Endothelial cell of umbilical vein (primary cell): ENCODE measurements at places on chromosomes 3 and 15. TPM values are rescaled to one million over a fixed set of nuclear protein-coding genes. Genes with fewer than 3 reads are reported as not detected.

The TMEM158 gene
- total RNA-seq, result 0.42 TPM in 2 replicates

DNA sequence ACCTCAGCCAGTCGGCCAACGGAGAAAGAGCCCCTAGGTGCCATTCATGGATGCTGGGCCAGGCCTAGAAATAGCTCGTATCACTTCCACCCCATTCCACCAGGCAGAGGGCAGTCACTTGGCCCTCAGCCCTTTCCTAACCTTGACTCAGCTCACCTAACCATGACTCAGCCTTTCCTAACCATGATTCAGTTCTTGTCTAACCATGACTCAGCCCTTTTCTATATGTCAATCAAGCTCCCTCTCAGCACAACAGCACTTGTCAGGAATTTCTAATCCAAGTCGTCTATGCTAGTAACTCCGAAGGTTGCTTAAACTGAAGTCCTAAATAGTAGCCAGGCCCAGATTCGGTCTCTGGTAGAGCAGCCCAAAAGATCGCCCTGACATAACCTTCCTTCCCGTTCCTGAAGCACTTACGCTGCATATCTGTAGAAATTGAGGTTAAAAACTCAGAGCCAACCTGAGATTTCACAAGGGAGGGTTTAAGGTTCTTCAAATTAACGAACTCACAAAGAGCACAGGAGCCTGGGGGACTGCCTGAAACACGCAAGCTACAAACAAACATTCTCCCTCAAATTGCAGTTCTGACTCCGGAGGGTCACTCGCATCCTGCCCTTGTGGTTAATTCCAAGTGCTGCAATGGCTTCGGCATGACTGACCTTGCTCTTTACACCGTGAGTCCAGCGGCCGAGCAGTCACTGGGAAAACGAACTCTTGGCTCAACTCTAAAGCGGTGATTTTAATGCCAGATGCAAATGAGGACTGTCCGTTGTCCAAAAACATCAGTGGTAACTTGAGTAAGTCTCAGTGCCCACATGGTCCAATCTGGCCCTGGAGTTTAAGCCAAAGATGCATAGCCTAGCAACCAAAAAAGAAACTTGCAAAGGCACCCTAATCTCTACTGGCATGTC lies 99.9 kb downstream of the ADAMTS17 start:
- no peak for DNase-seq

- no peak for DNase-seq
Measured at GRCh38 chr3:55604402-55604801, 117.3 kb upstream of the WNT5A start.

- DNase-seq, result peak; percentile 17
Measured at GRCh38 chr3:21894459-21895340, 143.7 kb upstream of the ZNF385D start.

DNA sequence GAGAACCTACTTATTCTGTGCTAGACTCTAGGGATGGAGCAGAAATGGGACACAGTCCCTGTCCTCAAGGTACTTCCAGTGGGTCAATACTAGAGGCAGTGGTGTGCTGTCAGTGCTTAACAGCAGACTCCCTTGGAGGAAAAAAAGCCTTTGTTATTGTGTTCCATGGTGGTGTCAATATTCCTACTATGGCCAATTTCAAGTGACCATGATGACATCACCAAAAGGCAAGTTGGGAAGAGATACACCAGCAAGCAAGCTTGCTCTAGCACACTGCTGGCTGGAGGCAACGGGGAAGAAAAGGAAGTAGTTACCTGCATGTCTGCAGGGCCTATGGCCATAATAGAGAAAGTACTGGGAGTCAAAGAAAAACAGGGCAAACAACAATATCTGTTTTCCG lies 89.6 kb upstream of the ETV5 start:
- no peak for DNase-seq
